Suppressor macrophage (primary cell): ENCODE measurements at places on chromosomes 11 and 22.

DNA sequence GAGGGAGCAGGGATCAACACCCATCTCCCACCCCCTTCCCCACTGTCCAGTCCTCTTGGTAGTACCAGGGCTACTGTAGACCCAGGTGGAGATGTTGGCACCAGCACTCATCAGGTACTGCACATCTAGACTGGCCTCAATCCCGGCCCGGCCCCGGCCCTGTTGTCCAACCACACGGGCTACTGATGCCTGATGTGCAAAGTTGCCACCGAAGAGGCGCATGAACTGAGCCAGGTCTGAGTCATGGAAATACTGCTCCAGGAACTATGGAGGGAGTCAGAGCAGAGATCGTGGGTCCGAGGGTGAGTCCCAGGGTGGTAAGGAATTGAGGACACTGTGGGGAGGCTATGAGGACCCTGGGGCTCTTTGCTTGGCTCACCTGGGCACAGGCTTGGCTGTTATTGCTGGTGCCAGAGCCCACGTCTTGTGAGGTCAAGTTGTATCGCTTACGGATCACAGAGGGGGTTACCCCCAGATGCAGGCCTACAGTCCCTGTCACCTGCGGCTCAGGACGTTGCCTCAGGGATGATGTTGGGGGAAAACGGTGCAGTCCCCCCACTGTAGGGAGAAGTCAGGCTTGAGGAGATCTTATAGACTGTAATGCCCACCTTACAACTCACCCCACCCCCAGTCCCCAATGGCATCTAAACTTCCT lies 2.5 kb downstream of the TPP1 start:
- DNase-seq = no peak

- peak; percentile 79 for DNase-seq
These were observed 23.9 kb downstream of the RTN4RL2 start for GRCh38 chr11:57484141-57484710.

GRCh38 chr11:32723332-32723731 lies 71.1 kb downstream of the CCDC73 start:
- DNase-seq = no peak

DNA sequence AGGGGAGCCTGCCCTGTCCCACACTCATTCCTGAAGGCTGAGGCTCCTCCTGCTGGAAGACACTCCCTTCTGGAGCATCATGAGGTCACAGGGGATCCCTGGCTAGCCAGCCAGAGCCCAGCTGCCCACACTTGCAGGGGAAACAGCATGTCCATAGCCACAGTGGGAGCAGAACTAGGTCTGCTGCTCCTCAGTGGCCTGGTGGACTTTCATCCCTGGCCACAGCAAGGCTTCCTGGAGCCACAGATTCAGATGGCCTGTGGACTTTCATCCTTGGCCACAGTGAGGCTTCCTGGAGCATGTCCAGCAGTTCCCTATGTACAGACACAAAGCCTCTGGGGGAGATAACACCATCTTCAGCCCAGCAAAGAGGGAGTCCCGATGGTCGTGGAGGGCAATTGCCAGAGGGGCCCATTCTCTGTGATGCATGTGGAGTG lies 5.9 kb upstream of the APOL6 start:
- DNase-seq = no peak

- peak; percentile 68 for DNase-seq
These were observed 536.6 kb downstream of the SOX6 start for GRCh38 chr11:15819679-15820286.

DNA sequence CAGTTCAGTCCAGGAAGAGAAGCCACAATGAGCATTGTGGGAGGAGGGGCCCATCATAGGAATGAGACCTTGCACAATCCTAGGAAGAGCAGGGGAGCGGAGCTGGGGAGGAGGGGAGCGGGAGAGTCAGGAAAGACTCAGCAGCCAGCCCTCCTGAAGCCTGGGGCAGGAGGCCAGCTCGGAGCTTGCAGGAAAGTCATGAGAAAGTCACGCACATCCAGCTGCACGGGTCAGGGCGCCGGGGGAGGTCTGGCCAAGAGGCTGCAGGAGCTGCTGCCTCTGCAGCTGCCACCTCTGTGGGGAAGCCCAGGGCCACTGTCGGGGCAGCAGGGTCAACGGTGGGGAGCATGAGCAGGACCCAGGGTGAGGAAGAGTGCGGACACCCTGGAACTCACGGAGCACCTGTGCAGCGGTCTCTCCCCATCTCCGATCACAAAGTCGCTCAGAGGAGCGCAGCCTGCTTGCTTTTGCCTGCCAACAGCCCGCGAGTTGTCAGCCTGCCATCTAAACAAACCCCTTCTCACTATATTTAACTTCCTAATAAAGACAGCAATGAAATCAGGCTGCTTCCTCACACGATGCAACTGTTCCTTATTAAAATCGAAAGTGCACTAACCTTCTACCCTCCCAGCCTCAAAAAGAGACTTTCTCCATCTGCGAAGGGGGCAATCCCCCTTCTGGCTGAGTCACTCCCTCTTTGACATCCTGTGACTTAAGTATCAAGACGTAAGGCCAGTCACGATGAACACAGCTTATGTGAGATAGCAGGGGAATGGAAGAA lies 52.9 kb upstream of the RTL6 start:
- peak; percentile 72 for DNase-seq

DNA sequence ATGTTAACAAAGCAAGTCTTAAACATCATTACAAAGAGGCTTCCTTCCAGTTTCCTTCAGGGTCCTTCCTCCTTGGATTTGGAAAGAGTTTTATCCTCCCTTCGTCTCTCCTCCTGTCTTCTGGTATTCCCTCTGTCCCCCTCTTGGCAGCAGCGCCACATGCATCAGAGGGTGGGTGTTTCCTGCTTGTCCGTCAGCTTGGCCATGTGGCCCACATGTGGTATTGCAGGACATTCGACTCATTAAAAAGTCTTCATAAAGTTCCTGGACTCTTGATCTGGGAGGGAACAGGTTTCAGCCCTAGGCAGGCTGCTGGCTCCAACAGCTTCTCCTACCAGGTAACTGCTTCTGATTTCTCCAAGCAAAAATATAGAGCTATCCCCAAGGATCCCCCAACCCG lies 189.8 kb downstream of the CSNK2A3 start:
- DNase-seq = no peak

GRCh38 chr11:125227151-125227550 lies 62.6 kb downstream of the PKNOX2 start:
- DNase-seq = no peak

GRCh38 chr11:134742956-134743819 lies 331.1 kb upstream of the B3GAT1 start:
- no peak for DNase-seq

- no peak for DNase-seq
These were observed 8.5 kb downstream of the PPFIA1 start for GRCh38 chr11:70278994-70279393.

- DNase-seq = peak; percentile 3
These were observed 640.2 kb upstream of the KIRREL3 start for GRCh38 chr11:127640561-127641451.

DNA sequence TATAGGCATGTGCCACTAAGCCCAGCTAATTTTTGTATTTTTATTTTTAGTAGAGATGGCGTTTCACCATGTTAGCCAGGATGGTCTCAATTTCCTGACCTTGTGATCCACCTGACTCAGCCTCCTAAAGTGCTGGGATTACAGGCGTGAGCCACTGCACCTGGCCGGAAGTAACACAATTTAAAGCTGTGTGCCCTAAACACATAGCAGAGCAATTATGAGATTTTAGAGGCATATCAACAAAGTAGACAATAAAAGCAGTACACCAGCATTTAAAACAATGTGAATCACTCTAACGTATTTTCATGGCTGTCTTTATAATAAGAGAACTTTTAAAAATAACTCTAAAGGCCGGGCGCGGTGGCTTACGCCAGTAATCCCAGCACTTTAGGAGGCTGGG lies 42.4 kb downstream of the PRR14L start:
- no peak for DNase-seq

- DNase-seq = no peak
These were observed 11.9 kb upstream of the NARS2 start for GRCh38 chr11:78586452-78587046.

- DNase-seq = peak; percentile 5
These were observed 278.4 kb upstream of the PDGFD start for GRCh38 chr11:104442321-104442720.

- DNase-seq = no peak
These were observed 688.3 kb upstream of the CHORDC1 start for GRCh38 chr11:90911192-90911591.

DNA sequence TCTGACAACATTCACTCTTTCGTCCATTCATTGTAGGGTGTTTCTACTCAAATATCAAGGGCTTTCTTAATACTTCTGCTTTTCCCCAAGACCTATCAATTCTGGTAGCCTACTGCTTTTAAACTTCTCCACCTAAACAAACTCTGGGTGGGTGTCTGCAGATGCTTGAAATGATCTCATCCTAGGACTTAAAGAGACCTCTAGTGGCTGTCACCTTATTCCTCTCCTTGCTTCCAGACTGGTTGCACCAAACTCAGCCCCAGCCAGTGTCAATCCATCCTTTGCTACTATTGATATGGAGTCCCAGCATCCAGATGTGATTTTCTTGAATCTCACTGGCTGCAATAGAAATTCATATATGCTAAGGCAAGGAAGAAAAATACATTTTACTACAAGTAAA lies 274.7 kb downstream of the NXPE2 start:
- no peak for DNase-seq

DNA sequence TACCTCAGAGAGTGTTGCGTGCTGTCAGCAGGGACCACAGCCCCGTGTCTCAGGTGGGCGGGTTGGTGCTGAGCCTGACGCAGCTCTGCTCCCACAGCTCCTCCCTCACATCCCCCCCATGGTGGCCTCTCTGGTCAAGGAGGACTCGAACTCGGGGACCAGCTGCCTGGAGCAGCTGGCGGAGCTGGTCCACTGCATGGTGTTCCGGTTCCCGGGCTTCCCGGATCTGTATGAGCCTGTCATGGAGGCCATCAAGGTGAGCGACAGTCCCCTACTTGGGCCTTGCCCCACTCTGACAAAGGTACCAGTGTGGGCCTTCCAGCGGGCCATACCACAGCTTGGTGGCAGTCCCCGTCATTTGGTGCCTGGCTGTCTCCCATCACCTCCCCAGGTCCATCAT lies 11.8 kb downstream of the USP35 start:
- DNase-seq = no peak

GRCh38 chr22:26804911-26805539 lies 147.6 kb downstream of the MIAT start:
- no peak for DNase-seq

DNA sequence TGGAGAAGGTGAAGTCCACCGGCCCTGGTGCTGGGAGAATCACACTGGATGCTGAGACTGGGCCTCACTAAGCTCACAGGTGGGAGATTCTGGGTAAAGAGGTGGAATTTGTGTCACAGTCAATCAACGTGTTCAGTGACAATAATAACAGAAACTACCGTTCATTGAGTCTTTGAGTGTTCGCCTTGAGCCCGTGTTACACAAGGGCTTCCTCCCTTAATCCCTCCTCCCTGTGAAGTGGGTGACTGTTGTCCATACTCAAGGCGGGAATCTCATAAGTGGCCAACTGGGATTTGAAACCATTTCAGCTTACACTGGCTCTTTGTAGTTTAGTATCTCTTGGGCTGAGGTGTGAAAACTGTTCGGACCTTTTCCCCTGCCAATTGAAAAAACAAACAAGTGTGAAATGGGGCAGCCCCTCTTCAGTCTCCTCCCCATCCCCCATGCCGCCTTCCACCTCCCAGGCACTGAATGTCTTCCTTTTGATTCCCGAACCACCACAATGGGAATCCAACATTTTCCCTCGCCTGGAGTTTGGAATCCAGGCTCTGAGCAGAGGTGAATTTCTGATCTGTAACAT lies 502.4 kb downstream of the MIAT start:
- no peak for DNase-seq

DNA sequence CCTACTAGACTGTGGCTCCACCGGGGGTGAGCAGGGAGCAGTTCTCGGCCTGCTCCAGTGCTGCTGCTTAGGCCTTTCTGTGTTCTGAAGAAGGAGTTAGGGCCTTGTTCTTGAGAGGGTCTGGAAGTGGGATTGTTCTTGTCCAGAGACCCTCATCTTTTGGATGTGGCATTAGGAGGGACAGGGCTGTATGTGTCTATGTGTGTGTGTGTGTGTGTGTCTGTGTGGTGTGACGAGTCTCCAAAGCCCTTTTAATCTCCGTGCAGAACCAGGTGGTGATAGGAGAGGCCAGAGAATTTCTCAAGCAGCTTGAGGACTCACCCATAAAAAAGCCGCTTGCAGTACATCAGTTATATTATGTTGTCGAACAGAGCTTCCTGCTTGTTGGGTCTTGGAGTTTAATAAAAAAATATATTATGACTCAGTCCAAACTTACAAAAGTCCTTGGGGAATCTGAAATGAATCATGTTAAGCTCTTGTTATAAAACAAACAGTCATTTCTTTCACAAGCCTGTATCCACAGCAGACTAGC lies 196.5 kb downstream of the TENM4 start:
- DNase-seq = no peak

DNA sequence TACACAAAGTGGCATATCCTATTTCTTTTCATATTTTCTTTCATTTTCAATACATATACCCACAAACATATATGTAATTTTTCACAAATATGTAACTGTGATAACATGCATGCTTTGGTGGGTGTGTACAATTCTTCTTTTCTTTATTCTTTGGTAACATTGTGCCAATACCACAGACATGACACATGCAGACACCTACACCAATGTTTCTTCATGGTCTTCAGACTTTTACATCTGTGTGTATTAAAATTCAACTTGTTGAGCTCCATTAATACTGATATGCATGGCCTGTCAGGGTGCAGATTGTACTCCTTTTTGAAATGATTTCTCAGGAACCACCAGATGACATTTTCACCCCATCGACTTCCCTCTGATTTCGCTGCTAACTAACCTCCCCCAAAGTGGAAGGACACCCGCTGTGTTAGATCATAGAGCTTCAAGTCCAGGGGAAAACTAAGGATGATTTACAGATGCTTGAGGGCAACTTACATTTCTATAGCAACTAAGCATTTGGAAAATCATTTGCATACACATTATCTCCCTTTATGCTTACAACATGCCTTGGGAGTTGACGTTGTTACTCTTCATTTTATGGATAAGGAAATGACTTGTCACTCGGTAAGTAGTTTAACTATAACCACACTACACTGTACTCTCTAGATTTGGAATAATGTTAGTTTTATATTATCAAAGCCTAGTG lies 10.5 kb upstream of the PANX3 start:
- no peak for DNase-seq

DNA sequence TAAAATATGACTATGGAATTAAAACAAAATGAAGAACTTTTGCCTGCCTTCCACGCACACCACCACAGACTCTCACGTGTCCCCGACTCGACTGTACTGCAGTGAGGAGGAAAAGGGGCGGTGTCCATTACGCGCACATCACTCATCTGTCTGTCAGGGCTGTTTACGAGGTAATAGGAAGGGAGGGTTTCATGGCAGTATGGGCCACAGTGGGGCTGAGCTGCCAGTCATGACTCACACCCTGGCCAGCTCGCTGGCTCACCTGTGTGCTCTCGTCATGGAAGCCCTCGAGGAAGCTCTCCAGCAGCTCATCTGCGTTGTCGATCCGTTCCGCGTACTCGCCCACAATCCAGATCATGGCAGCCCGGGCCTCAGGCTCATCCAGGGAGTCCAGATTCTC lies 33.5 kb upstream of the RASL10A start:
- no peak for DNase-seq

DNA sequence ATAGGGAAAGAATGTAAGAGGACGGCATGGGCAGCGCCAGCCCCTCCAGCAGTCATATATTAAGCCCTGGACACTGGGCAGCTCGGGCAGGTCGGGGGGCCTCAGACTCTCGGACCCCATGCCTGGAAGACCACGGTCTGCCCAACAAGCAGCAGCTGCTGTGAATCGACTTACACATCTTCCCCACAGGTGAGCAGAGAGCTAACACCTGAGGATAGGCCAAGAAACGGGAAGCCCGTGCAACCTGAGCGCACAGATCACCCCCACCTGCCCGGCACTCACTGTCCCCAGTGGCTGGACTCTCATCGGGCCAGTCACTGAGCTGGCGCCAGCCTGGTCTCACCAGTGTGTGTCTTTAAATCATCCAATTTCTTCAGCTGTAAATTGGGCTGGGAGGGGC lies 4.7 kb upstream of the TCF20 start:
- DNase-seq = no peak
